ENCODE measurements at places on chromosomes 7 and 10. TPM values are rescaled to one million over a fixed set of nuclear protein-coding genes. Genes with fewer than 3 reads are reported as not detected.

The VSTM4 gene
- total RNA-seq: 0.77 TPM

The RBAK gene
- 9.9 TPM for total RNA-seq

The ZNF777 gene
- total RNA-seq: 3.7 TPM

The HMX2 gene
- total RNA-seq: not detected

The EBF3 gene
- total RNA-seq: 11.6 TPM

The PPP1R3A gene
- not detected for total RNA-seq

The SPDYE8 gene
- total RNA-seq: not detected

The NFE2L3 gene
- 5.6 TPM for total RNA-seq

The MRPL32 gene
- 54.4 TPM for total RNA-seq

The PRPS1L1 gene
- total RNA-seq: not detected

The TMEM229A gene
- total RNA-seq: not detected

The AASS gene
- total RNA-seq: 30.2 TPM

The SORCS1 gene
- not detected for total RNA-seq

The TMEM213 gene
- not detected for total RNA-seq

The AS3MT gene
- 7.5 TPM for total RNA-seq

The DOCK1 gene
- 77.5 TPM for total RNA-seq

The PDZD7 gene
- 3.1 TPM for total RNA-seq

The FGF8 gene
- 0.19 TPM for total RNA-seq

The CLDN3 gene
- not detected for total RNA-seq

The AKR1C8 gene
- not detected for total RNA-seq

The ADCY1 gene
- 0.56 TPM for total RNA-seq

The ANXA7 gene
- 102 TPM for total RNA-seq

The TBXAS1 gene
- 0.19 TPM for total RNA-seq

The LRRC4 gene
- not detected for total RNA-seq

The AKR1C4 gene
- not detected for total RNA-seq

The ZNF425 gene
- 3.1 TPM for total RNA-seq

The AMPH gene
- 1.2 TPM for total RNA-seq

The SEMA3D gene
- total RNA-seq: 7.0 TPM

The LRRC72 gene
- not detected for total RNA-seq

The NEUROG3 gene
- total RNA-seq: not detected

The ZNF365 gene
- 3.3 TPM for total RNA-seq
